ENCODE measurements at places on chromosomes 2 and 18.

DNA sequence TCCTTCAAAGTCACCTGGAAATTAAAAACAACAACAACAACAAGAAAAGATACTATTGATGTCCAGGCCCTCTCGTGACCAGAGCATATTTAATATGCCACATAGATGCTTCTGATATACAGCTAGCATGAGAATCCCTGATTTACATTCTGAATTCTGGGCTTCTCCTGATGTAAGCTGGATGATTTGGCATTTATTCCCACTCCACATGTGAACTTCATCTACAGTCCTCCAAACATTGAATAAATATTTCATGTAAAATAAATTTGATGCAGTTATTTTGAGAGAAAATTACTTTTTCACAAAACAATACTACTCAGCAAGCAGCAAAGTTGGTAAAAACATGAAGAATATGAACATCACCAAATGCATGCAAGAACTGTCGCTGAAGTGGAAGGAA lies 453.2 kb upstream of the SETBP1 start:
- DNase-seq, result no peak

- DNase-seq, result peak; percentile 96
These were observed 888.4 kb downstream of the TSN start for GRCh38 chr2:122643725-122644329.

DNA sequence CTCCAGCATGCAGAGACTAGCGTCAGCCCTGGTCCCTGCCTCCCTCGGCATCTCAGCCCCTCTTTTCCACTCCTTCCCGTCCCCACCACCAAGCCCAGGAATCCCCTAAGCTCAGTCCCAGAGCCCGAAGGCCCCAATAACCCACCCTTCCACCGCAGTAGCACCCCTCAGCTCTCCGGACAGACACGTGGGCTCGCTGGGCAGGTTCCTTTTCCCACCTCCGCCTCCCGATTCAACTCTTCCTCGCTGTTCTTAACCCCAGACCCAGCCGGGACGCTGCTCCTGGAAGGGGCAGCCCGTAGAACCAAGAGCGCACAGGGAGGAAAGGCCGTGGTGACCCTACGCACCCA lies 1.4 kb downstream of the IHH start:
- no peak for DNase-seq

DNA sequence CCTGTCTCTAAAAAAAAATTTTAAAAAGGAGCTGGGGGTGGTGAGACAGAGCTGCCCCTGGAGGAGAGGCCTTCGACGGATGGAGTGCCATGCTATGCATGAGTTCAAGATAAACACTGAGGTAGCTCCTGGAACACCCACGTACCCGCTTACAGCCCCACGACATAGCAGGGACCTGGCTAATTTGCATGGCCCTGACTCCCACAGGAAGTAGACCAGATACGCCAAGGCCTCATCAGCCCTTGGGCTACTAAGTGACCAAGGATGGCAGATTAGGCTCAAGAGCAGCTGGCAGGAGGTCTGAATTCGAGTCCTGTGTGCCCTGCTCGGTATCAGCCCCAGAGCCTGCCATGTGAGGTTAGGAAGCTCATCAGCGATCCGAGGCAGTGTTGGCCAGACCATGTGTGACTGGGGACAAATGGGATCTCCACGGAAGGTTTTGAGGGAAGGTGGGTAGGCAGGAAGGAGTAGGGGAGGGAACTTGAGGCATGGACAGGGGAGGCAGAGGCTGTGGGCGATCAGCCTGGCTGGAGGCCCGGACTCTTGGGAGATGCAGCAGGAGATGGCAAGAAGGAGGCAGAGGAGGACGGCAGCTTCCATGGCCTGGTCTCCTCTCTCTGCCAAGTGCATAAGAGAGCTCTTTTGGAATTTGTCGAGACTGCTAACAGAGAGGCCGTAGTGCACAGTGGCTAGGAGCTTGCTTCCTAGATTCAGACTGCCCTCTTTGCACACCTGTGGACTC lies 218.3 kb downstream of the GLI2 start:
- DNase-seq, result no peak

DNA sequence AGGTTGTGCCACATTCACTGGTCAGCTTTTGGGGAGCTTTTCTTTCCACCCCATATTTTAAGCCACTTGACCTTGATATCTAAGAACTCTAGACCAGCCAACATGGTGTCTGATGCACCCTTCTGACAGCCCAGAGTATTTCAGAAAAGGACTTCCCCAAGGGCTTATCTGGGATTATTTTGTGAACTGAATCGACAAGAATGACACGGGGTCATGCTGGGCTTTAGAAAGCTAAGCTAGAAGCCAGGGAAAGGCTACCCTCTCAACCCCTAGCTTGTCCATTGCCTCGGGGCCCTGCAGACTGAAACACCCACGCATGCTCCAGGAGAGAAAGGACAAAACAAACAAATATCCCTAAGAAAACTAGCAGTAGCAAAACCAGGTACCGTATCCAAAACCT lies 16.0 kb downstream of the SLC4A5 start:
- DNase-seq, result no peak

- DNase-seq, result no peak
These were observed 2.5 kb upstream of the MAT2A start for GRCh38 chr2:85536479-85536878.

- no peak for DNase-seq
These were observed 71.1 kb downstream of the DSC3 start for GRCh38 chr18:30971338-30971956.

GRCh38 chr2:28360718-28361293 lies 31.9 kb upstream of the FOSL2 start:
- DNase-seq, result no peak

GRCh38 chr2:160109939-160110673 lies 47.7 kb upstream of the PLA2R1 start:
- DNase-seq, result peak; percentile 62

GRCh38 chr2:199273042-199273511 lies 184.7 kb downstream of the SATB2 start:
- DNase-seq, result no peak

DNA sequence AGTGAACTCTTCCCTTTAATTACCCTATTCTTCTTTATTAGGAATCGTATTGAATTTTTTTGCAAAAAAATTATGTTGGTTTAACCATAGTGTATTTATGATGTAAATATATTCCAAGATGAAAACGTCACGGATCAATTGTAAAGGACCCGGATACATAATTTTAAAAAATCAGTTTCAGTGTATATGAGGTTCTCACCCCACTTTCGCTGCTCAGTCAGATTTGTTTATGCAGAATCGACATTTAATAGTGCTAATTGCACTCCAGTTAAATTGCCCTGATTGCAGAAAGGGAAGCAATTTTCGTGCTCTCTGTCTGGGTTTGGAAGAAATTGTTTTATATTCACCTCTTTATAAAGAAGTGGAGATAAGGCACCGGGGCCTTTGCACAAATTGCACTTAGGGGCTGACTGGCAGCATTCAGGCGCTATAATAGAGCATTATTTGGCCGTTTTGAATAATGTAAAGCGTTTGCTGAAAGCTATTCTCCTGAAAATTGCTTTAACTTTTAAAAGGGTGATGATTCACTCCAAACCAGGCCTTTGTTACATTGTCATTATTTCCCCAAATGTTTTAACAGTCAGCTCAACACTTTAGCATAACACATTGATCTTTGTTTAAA lies 3.0 kb upstream of the SP9 start:
- no peak for DNase-seq

- DNase-seq, result no peak
These were observed 13.9 kb downstream of the GDF7 start for GRCh38 chr2:20680744-20681375.

DNA sequence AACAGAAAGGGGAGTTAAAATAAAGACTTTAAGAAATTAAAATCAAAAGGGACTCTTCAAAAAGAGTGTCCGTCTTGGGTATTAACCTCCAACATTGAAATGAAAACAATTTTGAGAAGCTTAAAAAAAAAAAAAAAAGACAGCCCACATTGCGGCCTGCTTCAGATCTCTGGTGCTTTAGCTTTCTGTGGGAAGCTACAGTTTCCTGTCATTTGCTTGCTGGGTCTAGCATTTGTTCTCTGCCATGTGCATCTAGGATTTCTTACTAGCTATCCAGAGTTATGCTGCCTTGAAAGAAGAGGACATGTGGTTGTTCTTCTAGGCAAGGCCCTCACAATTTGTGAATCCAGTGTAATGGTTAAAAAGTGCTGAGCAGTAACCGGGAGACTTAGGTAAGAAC lies 375.3 kb downstream of the SLC4A3 start:
- DNase-seq, result no peak

GRCh38 chr18:3345452-3345851 lies 83.5 kb downstream of the MYL12B start:
- no peak for DNase-seq

GRCh38 chr18:77133835-77134496 lies 1.4 kb upstream of the MBP start:
- no peak for DNase-seq

- DNase-seq, result no peak
These were observed 53.6 kb downstream of the TMEM178A start for GRCh38 chr2:39719317-39719716.

- DNase-seq, result no peak
These were observed 40.9 kb downstream of the PDK1 start for GRCh38 chr2:172596776-172597175.

DNA sequence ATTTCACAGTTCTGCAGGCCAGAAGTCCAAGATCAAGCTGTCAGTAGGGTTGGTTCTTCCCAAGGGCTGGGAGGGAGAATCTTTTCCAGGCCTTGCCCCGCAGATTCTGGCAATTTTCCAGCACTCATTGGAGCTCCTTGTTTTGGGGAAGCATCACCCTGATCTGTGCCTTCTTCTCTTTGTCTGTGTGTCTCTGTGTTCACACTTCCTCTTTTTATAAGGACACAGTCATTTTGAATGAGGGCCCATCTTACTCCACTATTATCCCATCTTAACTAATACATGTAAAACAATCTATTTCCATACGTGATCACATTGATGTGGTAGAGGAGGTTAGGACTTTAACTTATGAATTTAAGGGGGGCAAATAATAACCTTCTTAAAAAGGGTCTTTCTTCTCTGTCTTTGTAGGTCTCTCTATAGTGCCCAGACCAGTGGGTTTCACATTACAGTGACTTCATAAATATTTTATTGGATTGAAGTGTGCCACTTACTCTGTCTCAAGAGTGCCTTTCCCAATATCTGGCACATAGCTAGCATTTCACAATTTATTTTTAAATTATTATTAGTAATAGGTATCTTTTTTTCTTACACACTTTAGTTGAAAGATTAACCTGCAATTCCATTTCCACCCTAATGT lies 68.9 kb upstream of the CBLN2 start:
- no peak for DNase-seq

GRCh38 chr18:44066541-44066940 lies 614.1 kb upstream of the SETBP1 start:
- no peak for DNase-seq

DNA sequence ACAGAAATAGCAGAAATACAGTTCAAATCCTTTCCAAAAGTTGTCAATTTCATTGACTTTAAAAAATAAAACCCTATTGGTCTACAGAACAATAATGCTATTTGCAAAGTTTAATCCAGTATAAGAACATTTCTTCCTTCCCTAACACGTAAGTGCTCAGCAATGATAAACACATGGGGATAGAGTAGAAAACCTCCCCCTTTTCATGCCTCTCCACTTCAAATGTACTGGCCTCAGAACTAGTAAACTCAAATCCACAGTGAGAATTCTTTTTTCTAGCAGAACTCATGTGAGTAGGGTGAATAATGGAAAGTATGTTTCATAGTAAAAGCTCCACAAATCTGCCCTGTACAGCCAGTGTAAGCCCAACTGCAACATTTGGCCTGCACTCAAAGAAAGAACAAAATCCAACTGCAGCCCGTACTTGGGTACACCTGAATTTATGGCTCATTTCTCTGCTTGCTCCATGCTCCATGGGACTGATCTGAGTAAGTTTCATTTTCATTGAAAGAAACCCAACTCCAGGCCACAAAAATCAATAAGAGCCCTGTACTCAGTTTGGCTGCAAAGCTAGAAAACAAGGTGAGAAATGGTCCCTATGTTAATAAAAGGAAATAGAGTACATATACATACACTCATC lies 115.0 kb upstream of the RMDN2 start:
- no peak for DNase-seq

- DNase-seq, result no peak
These were observed 711 bp downstream of the GPR17 start for GRCh38 chr2:127646487-127647241.

DNA sequence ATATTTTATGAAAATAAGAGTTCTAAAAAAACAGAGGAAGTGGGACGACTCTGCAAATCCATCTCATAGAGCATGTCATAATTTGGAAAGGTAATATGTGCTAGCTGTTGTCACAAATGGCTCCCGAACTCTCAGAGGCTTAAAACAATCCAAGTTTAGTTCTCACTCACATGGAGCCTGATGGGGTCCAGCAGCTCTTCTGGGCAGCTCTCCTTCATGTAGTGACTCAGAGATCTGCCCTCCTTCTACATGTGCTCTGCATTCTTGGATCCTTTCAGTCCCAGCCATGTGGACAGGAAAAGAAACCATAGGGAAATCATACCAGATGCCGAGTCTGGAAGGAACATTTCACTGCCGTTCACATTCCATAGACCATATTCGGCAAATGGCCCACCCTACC lies 180.1 kb upstream of the APCDD1 start:
- DNase-seq, result no peak

DNA sequence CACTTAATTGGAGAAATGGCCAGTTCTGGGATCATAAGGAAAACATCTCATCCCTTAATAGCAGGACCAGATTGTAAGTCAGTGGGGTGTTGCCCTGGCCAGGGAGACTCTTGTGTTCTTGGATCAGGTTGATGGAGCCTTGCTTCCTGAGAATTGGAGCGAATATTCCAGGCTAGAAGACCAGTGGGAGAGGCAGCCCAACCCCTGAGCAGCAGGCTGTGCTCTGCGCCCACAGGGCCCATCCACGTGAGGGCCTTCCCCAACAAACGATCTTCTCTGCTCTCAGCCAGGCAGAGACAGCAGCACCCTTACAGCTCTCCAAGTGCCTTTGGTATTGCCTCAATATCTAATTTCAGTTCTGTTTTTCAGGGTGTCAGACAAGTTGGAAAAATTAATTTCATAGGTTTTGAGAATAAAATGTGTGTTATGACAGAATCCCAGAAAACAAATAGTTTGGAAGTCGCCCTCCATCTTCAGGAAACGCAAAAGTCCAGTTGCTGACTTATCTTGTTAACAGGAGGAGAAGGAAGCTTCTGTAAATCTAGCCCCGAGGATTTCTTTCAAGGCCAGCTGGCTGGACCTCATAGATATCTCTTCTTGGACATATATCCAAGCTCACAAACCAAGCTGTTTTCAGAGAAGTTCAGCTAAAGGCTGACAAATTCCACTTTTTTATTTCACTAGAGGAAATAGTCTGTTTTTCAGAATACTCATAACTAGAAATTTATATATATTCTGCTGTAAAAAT lies 105.5 kb downstream of the COPS8 start:
- DNase-seq, result no peak

DNA sequence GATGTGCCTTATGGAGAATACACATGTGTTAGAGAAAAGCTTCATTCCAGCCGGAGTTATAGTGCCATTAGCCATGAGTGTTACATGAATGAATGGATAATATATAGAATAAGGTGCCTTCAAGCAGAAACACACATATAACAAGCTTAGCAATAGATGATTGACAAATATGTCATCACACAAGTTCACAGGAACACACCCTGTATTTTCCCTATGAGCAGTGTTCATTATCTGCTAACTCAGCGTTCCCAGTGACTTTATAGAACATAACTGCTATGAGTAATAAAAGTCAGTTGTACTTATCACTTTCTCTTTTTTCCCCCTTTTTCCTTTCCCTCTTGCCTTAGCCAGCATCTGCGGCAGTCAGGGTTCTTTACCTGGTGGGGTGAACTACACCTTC lies 65.1 kb downstream of the TIMM21 start:
- no peak for DNase-seq

All from NCI-H2029 (cell line).